Globus pallidus (tissue), 1 donor: ENCODE measurements at places on chromosomes 1 and 21.

DNA sequence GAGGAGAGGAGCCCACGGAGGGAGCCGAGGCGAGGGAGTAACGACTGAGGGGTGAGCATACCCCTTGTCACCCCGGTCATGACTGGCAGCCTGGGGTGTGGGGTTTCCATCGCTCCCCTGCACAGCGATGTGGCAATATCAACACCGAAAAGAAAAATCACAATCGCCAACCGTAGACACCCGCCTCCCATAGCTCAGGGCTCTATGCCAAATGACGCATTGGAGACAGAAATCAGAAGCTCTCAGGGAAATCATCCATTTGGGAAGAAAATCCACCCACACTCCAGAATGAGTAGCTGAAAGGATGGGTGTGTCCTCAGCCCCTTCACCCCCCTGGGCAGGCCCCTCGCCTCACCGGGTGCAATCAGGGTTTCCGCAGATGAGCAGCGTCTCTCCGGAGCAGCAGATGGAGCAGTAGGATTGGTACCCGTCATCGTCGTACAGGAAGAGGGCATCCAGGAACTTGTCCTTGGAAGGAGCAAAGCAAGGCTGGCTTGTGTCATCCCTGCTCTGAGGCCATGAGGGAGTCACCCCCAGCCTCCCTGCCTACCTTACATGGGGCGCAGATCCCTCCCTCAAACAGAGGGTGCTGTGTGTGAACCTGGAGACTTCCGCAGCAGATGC lies 2.5 kb downstream of the DNMT3L start:
- no peak for DNase-seq

- no peak for DNase-seq
Measured at GRCh38 chr1:181919542-181919941, 142.0 kb downstream of the ZNF648 start.

GRCh38 chr1:205583461-205584130 lies 48.2 kb downstream of the ELK4 start:
- no peak for DNase-seq

- DNase-seq: no peak
Measured at GRCh38 chr1:115652236-115652788, 10.5 kb downstream of the VANGL1 start.

GRCh38 chr1:16918371-16918770 lies 3.4 kb upstream of the CROCC start:
- no peak for DNase-seq

GRCh38 chr1:242787968-242788367 lies 263.5 kb upstream of the PLD5 start:
- no peak for DNase-seq

- no peak for DNase-seq
Measured at GRCh38 chr1:171863531-171863930, 22.2 kb downstream of the DNM3 start.

GRCh38 chr1:66300280-66300971 lies 233.5 kb upstream of the SGIP1 start:
- DNase-seq: no peak

DNA sequence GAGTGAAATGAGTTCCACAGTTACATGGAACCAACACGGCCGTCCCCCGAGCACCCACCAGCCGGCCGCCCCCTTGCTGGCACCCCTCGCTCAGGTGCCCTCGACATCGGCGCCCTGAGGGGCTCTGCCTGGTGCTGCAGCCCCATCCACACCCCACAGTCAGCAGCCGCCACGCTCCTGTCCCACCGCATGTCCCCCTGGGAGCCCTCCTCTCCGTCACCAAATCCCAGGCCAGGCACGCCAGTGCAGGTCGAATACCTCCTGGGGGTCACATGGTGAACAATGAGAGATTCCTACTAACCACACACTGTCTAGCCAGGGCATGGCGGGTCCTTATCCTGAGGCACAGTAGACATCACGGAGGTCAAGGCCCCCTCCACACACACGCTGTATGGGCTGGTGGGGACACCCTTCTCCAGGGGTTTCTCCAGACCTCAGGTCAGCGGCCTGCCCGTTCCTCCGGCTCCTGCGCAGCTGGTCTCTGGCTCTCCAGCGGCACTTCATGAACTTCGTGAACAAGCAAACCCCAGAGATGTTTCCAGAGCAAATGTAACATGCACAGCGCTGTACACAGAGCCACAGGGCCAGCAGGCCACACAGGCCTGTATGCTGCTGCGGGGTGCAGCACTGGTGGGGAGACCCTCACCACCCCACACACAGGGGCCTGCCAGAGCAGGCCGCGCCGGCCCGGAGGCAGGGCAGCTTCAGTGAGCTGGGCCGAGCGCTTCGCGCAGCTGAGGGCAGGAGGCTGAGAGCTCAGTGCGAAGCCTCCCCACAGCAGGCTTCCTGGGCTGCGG lies 21.8 kb downstream of the POFUT2 start:
- DNase-seq: no peak

GRCh38 chr1:193707271-193708021 lies 521.0 kb upstream of the B3GALT2 start:
- DNase-seq: no peak

DNA sequence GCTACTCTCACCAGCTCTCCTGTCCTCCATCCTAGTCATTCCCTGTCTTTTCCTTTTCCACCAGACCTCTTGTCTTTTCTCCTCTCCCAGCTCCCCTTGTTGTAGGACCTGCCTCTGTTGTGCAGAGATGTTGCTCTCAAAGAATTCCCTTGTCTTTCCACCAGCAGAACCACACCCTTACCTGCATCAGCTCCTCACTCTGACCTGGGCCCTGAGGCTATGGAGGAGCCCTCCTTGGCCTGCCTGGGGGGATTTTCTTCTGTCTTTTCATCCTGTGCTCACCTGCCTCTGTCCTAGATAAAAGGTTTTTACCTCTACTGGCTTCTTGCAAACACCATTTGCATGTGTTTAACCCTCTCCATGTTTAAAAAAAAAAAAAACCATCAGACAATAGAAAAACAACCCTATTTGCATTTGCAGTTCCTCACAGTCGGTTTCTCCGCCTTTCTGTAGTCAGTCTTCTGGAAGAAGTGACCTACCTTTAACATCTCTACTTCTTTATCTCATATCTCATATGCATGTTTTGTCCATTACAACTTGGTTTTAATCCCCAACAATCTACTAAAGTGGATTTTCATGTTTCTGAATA lies 12.1 kb downstream of the FCRL5 start:
- DNase-seq: no peak

GRCh38 chr1:224180783-224181452 lies 2.1 kb upstream of the DEGS1 start:
- DNase-seq: no peak

- DNase-seq: no peak
Measured at GRCh38 chr1:178490136-178490535, 6.6 kb downstream of the CLEC20A start.

- no peak for DNase-seq
Measured at GRCh38 chr1:81797701-81798100, 3.0 kb upstream of the ADGRL2 start.

DNA sequence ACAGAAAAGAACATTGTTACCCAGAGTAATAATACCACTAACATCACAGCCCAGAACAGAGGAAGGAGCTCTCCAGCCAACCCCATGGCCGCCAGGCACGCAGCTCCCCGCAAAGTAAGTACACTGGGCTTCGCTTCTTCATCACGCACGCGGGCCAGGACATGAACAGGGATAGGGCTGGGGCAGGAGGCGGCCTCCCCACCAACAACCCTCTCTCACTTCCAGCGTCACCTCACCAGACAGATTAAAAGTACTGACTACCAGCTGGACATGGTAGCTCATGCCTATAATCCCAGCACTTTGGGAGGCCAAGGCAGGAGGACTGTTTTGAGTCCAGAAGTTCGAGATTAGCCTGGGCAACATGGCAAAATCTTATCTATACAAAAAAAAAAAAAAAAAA lies 78.3 kb downstream of the NPHP4 start:
- DNase-seq: no peak

GRCh38 chr1:18554099-18554498 lies 73.4 kb downstream of the KLHDC7A start:
- no peak for DNase-seq

DNA sequence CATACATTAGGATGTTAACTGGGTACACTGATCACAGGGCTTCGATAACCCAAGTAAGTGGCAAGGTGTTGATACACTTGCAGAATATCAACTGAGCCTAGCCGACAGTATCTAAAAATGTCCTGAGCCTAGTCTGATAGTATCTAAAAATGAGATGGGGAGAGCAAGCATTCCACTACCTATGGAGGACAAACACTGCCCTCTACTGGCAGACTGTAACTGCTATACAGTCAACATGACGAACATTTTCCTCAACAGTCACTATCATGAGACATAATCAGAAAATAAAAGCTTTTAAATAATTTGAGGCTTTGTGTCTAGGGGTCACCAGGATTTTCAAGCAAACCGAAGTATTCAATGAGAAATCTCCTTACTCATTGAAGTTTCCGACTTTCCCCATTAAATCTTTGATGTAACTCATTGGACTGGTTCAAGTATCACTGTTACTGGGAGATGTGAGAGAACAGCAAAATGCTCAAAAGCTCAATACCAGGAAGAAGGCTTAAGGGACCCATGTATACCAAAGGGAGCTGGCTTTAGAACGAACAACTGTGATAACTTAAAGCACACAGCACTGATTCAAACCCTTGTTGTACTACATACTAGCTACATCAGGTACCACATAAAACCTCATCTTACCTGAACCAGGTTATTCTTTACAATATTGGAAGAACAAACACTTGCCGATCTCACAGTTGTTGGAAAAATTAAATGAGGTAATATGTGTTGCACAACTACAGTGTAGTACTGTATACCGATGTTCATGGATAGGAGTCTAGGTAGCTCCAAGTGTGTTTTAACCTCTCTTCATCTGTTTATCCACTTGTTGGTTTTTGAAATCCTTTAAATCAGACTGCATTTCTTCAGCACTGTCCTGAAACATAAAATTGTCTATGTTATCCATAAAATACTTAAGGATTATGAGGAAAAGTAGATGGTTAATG lies 31.1 kb upstream of the SLC45A3 start:
- peak; percentile 86 for DNase-seq

DNA sequence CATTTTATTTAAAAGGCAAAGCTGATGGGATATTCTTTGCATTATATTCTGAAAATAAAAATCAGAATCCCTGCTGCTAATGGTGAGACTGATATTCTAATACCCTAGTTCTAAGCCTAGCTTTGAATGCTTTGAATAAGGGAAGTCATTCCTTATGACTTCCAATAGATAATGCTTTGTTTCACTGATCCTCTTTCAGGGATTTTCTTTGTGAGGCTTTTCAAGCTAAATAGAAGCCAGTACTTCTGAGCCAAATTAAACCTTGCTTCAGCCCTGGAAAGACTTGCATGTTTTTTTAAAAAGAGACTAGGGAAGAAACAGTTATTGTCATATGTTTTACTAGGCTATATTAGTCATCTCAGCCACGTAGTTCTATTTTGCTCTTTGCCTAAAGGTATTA lies 68.5 kb upstream of the CACYBP start:
- DNase-seq: peak; percentile 32

DNA sequence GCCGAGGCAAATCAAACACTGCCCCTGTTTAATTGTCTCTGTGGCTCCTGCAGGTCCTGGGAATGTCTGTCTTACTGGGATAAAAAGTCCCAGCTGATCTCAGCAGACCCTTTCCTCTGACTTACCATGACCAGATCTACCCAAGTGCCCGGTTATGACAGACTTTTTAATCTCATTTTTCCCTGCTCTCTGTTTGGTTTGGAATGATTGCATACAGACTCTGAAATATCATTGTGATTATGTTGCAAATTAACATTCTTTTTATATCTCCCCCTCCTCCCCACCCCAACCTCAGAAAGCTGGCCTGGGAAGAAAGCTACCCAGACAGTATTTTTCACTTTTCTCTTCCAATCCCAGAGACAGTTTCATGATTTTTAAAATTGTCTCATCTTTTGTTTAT lies 16.3 kb downstream of the RAB7B start:
- DNase-seq: no peak
